ENCODE measurements at places on chromosomes 1 and 21. TPM values are rescaled to one million over a fixed set of nuclear protein-coding genes. Genes with fewer than 3 reads are reported as not detected.

Gene OSCP1
- polyA plus RNA-seq: 23.9 TPM

Gene HEYL
- 24.8 TPM for polyA plus RNA-seq

Gene S100A7
- not detected for polyA plus RNA-seq

Gene LCE1C
- polyA plus RNA-seq: not detected

Gene BCL2L15
- polyA plus RNA-seq: 0.88 TPM

Gene RBP7
- polyA plus RNA-seq: 25.0 TPM

Gene KRTAP19-2
- not detected for polyA plus RNA-seq

Gene SLC2A5
- polyA plus RNA-seq: 1.6 TPM

Gene MCOLN2
- polyA plus RNA-seq: 0.97 TPM

Gene UBL4B
- polyA plus RNA-seq: not detected

Gene IBA57
- 5.9 TPM for polyA plus RNA-seq

Gene C1orf116
- 27.0 TPM for polyA plus RNA-seq

Gene LEFTY2
- 0.87 TPM for polyA plus RNA-seq

Gene REN
- polyA plus RNA-seq: 58.1 TPM

Gene MAN1C1
- 15.6 TPM for polyA plus RNA-seq

Gene FALEC
- polyA plus RNA-seq: 0.83 TPM

Gene DIO1
- 5.4 TPM for polyA plus RNA-seq

Gene NPHS2
- 378 TPM for polyA plus RNA-seq

Gene ZBTB7B
- 16.3 TPM for polyA plus RNA-seq

Gene EPHA8
- 4.5 TPM for polyA plus RNA-seq

Gene ABCA4
- polyA plus RNA-seq: 15.4 TPM

Gene C1QC
- polyA plus RNA-seq: 15.7 TPM

Gene SH2D1B
- polyA plus RNA-seq: 0.52 TPM

Gene HLX
- polyA plus RNA-seq: 11.4 TPM

Gene RGL1
- 45.6 TPM for polyA plus RNA-seq

Gene TEDDM1
- 0.21 TPM for polyA plus RNA-seq

Gene AMY2B
- 61.1 TPM for polyA plus RNA-seq

Gene CIART
- 7.6 TPM for polyA plus RNA-seq
